ENCODE measurements at places on chromosomes 5 and 9. TPM values are rescaled to one million over a fixed set of nuclear protein-coding genes. Genes with fewer than 3 reads are reported as not detected.

GRCh38 chr9:129258124-129258822, 80.2 kb upstream of the IER5L start:
- peak overlapping the region; percentile 39 for H3K4me3 ChIP-seq
- H3K4me1 ChIP-seq: peaks cover 22% of the 10 kb centered on the region
- H3K27me3 ChIP-seq: no peaks in the 10 kb centered on the region
- H3K27ac ChIP-seq: no peak overlapping the region
- DNase-seq: peak; percentile 92

DNA sequence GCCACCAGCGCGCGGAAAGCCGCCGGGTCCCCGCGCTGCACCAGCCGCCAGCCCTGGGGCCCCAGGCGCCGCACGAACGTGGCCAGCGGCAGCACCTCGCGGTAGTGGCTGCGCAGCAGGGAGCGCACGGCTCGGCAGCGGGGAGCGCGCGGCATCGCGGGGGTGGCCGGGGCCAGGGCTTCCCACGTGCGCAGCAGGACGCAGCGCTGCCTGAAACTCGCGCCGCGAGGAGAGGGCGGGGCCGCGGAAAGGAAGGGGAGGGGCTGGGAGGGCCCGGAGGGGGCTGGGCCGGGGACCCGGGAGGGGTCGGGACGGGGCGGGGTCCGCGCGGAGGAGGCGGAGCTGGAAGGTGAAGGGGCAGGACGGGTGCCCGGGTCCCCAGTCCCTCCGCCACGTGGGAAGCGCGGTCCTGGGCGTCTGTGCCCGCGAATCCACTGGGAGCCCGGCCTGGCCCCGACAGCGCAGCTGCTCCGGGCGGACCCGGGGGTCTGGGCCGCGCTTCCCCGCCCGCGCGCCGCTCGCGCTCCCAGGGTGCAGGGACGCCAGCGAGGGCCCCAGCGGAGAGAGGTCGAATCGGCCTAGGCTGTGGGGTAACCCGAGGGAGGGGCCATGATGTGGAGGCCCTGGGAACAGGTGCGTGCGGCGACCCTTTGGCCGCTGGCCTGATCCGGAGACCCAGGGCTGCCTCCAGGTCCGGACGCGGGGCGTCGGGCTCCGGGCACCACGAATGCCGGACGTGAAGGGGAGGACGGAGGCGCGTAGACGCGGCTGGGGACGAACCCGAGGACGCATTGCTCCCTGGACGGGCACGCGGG, at the start of gene TERT:
Gene TERT, minus strand, starts transcription at position 234 of the 815 bp plus-strand sequence. Its CDS starts 79 bp downstream, at position 155.
- peaks cover 60% of the 10 kb centered on the region for H3K27me3 ChIP-seq
- peaks cover 17% of the 10 kb centered on the region for H3K4me1 ChIP-seq
- peak within 1 kb of the TSS; percentile 23 for H3K4me3 ChIP-seq
- no peak within 1 kb of the TSS for H3K27ac ChIP-seq
- DNase-seq: peak; percentile 57
- no peaks in the 10 kb centered on the region for H3K36me3 ChIP-seq

DNA sequence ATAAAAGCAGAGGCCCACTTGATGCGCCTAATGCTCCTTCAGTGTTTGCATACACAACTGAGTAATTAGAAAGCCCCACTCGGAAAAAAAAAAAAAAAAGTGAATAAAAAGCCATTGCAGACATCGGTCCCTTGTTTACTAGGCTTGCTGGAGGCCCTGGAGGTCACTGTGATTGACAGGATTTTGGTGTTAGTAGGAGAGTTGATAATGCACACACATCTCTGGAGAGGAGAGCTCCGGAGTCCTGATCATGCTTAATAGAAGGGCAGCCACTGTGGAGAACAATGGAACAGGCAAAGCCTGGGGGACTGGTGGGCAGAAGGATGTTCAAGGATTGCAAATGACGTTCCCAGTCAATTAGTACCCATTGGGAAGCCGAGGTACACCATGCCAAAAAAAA, 152.5 kb downstream of the EFNA5 start:
- H3K27me3 ChIP-seq: no peaks in the 10 kb centered on the region
- no peak for DNase-seq
- no peaks in the 10 kb centered on the region for H3K36me3 ChIP-seq
- peaks cover 7% of the 10 kb centered on the region for H3K4me1 ChIP-seq
- no peak overlapping the region for H3K4me3 ChIP-seq
- H3K27ac ChIP-seq: no peak overlapping the region

DNA sequence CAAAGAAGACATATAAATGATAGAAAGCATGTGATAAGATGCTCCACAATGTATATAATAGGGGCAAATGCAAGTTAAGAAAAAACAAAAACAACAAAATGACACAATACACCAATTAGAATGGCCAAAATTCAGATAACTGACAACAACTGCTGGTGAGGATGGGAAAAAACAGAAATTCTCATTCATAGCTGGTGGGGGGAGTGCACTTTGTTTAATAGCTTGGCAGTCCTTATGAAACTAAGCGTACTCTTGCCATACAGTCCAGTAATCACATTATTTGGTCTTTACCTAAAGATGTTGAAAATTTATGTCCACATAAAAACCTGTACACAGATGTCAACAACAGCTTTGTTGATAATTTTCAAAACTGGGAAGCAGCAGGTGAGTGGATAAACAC, 791.1 kb upstream of the CDH10 start:
- no peak overlapping the region for H3K4me3 ChIP-seq
- no peaks in the 10 kb centered on the region for H3K36me3 ChIP-seq
- H3K27me3 ChIP-seq: no peaks in the 10 kb centered on the region
- H3K4me1 ChIP-seq: no peaks in the 10 kb centered on the region

DNA sequence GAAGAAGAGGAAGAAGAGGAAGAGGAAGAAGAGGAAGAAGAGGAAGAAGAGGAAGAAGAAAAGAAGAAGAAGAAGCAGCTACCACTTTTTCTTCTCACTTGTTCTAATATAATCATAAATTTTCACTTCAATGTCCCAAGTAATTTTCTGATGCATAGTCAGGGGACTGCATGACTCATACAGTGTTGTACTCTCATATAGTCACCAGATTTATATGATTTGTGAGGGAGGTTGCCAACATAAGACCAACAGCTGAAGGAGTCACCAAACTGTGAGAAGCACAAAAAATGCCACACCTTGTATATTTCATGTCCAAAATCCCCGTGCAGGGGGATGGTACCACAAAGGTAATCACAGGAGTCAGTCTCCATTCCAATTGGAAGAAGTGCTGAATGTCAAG, 32.7 kb upstream of the DMRTA1 start:
- no peaks in the 10 kb centered on the region for H3K27me3 ChIP-seq
- no peaks in the 10 kb centered on the region for H3K4me1 ChIP-seq
- no peak overlapping the region for H3K27ac ChIP-seq
- H3K4me3 ChIP-seq: no peak overlapping the region
- no peak for DNase-seq
- no peaks in the 10 kb centered on the region for H3K36me3 ChIP-seq

DNA sequence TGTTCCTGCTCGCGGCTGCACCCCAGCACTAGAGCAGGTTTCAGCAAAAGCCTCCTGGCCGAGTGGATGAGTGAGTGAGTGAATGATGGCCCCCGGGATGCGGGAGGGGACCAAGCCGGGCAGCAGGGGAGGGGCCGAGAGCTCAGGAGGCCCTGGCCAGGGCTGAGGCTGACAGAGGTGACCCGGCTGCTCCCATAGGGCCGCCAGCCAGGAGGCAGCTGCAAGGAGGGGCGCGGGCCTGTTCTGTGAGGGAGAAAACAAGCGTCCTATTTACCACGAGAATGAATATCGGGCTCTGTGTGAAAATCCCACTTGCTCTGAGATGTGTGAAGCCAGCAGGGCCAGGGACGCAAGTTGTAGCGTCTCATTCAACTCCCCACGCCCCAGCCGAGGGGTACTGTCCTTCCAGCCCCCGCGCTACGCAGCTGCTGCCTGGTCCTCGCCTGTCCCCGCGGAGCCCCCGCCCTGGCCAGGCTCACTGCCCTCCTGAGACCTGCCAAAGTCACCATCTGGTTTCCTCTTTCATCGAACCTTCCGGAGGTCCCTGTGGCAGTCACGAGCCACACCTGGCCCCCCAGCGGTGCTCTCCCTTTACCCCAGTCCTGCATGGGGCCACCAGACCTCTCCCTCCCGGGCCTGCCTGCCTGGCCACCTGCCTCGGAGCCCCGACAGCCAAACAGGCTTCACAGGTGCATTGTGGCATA, 38.8 kb downstream of the RASGEF1C start:
- peaks cover 24% of the 10 kb centered on the region for H3K27me3 ChIP-seq
- H3K4me1 ChIP-seq: peaks cover 15% of the 10 kb centered on the region
- no peaks in the 10 kb centered on the region for H3K36me3 ChIP-seq
- peak overlapping the region; percentile 47 for H3K27ac ChIP-seq
- H3K4me3 ChIP-seq: no peak overlapping the region

DNA sequence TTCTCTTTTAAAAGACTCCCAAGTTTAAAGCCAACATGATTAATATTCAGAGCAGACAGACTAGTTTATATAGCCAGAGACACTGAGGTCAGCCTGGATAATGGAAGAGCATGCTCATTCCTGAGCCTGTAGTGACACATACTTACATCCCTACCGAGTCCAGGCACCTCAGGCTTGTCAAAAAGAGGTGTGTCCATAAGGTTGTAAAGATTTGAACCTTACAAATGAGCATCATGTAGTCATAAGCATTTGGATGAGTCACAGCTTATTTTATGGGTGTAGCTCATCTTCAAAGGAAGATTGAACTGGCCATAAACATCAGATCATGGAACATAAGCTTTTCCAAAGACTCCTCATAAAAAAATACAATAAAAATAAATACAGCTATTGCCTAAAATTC, 333.5 kb downstream of the EFNA5 start:
- DNase-seq: no peak
- H3K27ac ChIP-seq: no peak overlapping the region
- no peaks in the 10 kb centered on the region for H3K27me3 ChIP-seq
- H3K36me3 ChIP-seq: no peaks in the 10 kb centered on the region
- H3K4me1 ChIP-seq: peaks cover 22% of the 10 kb centered on the region

DNA sequence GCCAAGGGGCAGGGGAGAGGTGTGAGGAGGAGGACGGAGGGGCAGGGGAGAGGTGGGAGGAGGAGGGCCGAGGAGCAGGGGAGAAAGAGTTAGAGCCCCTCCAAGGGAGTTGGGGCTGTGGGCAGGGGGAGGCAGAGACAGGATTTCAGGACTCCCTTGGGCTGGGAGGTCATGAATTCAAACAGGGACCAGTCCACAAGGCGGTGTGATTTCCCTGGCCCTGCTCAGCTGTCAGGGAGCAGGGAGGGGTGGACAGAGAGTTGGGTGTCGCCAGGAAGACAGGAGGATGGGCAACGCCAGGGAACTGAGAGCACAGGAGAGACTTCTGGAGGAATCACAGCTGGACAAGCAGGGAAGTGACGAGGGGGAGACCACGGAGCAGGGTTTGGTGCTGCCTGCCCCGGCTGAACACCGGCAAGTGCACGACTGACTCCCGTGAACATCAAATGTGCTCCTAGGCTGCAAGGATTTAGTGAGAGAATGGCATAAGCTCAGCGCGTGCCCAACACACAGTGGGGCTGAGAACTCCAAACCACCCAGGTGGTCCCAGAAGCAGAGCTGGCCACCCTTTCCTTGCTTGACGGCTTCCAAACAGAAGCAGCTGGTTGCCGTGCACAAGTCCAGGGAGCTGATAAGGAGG, 17.8 kb upstream of the OLFM1 start:
- H3K4me1 ChIP-seq: peaks cover 2% of the 10 kb centered on the region
- H3K4me3 ChIP-seq: no peak overlapping the region
- no peak overlapping the region for H3K27ac ChIP-seq
- peaks cover 69% of the 10 kb centered on the region for H3K27me3 ChIP-seq
- no peaks in the 10 kb centered on the region for H3K36me3 ChIP-seq
- DNase-seq: peak; percentile 36

Gene NXNL2
- total RNA-seq: 1.7 TPM

Gene DIPK1B
- 5.7 TPM for total RNA-seq

Gene PHYHD1
- 39.1 TPM for total RNA-seq

Gene ABCA1
- 24.5 TPM for total RNA-seq

Gene OR13C9
- not detected for total RNA-seq

Gene PCDHGA11
- 7.0 TPM for total RNA-seq

Gene CDKN2A
- total RNA-seq: 3.4 TPM

Gene MSX2
- total RNA-seq: 10.9 TPM

Gene ADAMTS16
- 0.64 TPM for total RNA-seq

Gene SAPCD2
- total RNA-seq: 8.2 TPM

Data from suprapubic skin (tissue), 4 donors.